ENCODE measurements at places on chromosomes 13 and 19.

DNA sequence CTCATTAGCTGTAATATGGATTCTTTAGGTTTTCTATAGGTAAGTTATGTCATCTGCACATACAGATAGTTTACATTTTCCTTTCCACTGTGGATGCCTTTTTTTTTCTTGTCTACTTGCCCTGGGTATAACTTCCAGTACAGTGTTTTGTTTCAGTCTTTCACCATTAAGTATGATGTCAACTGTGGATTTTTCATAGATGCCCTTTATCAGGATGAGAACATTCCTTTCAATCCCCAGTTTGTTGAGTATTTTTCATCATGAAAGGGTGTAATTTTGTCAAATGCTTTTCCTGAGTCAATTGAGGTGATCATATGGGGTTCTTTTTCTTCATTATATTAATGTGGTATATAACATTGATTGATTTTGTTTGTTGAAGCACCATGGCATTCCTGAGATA is 43.6 kb upstream of the SACS start:
- DNase-seq, result no peak

DNA sequence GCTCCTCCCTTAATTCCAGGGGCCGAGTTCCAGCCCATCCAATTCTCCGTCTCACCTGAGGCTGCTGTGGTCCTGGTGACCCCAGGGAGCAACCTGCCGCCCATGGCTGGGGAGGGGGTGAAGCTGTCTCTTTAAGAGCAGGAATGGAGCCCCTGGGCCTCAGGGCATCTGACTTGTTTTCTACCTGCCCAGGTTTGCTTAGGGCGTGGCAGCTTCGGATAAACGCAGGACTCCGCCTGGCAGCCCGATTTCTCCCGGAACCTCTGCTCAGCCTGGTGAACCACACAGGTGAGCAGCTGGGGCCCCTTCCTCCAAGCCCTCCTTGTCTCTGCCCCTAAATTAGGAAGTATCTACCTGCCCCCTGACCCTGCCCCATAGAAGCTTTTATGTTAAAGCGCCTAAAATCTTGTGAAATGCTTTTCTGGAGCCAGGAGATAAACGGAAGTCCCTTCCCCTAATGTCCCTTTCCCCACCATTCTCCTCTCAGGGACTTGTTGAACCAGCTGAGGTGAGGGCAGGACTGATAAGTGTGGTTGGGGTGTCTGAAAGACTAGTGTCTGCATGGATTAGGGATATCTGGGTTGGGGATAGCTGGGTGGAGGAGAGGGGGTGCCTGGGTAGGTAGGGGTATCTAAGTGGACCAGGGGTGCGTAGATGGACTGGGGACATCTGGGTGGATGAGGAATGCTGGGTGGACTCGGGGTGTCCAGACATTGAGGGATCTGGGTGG is 614 bp downstream of the FXYD3 start:
- DNase-seq, result no peak

DNA sequence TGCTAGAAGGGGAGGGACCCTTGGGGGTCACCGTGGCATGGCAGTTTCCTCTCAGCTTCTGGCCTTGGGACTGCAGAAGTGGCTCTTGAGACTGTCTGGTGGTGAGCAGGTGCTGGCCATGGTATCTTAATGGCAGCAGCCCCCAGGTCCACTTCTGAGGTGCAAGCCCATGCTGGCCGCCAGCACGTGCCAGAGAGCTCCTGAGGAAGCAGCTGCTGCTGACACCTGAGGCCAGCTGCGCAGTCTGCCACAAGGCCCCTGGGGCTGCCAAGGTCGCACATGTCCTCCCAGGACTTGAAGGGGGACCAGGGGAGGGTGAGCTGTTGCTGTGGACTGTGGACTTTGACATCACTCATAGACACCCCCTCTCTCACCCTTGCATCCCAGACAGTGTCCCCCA is 48.0 kb downstream of the NFIX start:
- no peak for DNase-seq

GRCh38 chr13:99353836-99354235 is 46.6 kb upstream of the GPR183 start:
- DNase-seq, result no peak

- DNase-seq, result no peak
These were observed 48.0 kb upstream of the KATNAL1 start for GRCh38 chr13:30355384-30355699.

- no peak for DNase-seq
These were observed 23.1 kb downstream of the TMED1 start for GRCh38 chr19:10812902-10813404.

- no peak for DNase-seq
These were observed at the start of gene OR7G2 for GRCh38 chr19:9107375-9107774. TSS of gene OR7G2 (minus strand) at chr19:9107475. CDS start at chr19:9103243, 4,232 bp downstream.

GRCh38 chr19:18388100-18388959 is 2.4 kb downstream of the GDF15 start:
- DNase-seq, result peak; percentile 72

DNA sequence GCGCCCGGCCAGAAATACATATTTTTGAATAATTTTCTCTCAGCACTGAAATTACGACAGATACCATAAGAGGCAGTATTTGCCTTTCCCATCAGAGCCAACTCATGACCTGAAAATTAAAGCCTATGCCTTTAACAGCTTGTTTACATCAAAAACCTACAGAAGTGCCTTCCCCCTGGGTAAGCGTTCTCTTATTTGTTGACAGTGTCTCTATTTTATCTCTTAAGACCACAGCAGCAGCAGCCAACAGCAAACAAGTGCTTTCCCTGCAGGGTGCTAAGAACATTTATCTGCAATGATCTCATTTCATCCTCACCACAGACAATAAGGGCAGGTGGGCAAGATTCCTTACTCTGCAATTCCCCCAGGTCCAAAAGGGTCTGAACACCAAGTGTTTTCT is 6.0 kb downstream of the AKAP8L start:
- no peak for DNase-seq

DNA sequence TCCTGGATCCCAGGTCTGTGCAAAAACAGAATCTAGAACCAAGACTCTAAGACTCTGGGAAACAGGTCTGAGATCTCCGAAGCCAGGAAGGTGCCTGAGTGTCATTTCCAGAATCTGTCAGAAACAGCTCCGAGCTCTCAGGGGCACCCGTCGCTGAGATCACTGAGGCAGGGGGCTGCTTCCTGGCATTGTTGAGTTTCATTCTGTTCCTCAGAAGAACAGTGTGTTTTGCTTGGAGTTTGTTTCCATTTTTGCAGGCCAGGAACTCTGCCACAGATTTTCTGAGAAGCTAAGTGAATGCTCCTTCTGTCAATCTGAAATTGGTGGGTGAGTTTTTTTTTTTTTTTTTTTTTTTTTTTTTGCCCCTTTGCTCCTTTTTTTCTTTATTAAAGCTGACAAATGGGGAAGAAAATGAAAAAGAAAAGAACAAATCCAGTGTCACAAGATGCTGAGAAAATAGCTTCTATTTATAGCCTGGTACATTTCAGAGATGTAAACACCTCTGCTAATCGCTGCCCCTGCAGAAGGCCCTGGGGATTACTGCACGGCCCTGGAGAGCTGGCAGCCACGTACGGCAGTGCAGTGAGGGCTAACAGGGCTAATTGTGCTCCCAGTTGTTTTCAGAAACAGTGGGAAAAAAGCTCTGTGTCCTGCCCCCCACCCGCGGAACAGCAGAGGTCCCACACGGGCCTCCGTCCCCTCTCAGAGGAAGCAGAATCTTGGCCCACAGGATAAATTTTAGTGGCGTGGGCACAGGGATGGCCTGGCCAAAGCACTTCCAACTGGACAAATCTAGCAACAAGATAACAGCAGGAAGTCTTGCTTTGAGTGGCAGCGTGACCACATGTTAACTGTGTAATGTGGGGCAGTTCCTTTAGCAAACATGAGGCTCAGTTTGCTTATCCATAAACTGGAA is 237.6 kb upstream of the IRS2 start:
- no peak for DNase-seq

GRCh38 chr19:55684946-55685681 is 10.1 kb downstream of the EPN1 start:
- no peak for DNase-seq

DNA sequence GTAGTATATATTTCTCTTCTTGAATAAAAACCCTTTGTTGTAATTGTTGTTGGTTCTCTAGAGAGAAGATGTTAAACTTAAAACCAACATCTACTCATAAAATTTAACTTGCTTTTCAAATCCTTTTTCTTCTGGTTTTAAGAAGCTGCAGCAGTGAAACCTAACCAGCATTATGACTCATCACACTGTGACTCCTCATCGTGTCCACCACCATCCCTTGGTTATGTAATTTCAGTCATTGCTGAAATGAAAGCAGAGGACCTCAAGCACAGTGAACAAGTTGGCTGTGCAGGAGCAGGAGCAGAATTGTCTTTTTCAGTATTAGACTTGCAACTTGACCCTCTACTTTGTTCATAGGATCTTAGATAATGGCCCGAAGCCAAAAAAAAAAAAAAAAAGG is 64.9 kb upstream of the HTR2A start:
- DNase-seq, result no peak

DNA sequence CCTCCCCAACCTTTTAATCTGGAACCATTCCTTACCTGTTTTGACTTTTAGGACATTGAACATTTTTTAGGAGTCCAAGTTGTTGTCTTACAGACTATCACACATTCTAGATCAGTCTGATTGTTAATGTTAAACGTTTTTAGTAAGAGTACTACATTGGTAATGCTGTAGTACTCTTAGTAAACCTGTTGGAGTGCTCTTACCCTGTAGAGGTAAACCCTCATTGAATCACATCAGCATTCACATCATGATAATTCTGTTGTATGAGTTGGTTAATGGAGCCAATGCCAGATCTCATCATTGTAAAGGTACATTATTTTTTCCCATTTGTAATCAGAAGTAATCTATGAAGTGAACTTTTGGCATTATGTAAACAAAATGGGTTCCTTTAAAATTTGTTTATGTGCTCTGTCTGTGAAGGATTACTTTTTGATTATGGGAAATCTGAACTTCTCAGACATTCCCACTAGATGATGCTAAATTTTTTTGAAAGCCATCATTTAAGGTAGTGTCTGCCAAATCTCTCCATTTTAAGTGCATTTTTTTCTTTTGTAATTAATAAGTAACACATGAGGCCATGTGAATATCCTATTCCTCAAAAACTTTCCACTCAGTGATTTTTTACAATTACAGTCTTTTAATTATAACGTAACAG is 55.2 kb downstream of the VWA8 start:
- DNase-seq, result no peak

DNA sequence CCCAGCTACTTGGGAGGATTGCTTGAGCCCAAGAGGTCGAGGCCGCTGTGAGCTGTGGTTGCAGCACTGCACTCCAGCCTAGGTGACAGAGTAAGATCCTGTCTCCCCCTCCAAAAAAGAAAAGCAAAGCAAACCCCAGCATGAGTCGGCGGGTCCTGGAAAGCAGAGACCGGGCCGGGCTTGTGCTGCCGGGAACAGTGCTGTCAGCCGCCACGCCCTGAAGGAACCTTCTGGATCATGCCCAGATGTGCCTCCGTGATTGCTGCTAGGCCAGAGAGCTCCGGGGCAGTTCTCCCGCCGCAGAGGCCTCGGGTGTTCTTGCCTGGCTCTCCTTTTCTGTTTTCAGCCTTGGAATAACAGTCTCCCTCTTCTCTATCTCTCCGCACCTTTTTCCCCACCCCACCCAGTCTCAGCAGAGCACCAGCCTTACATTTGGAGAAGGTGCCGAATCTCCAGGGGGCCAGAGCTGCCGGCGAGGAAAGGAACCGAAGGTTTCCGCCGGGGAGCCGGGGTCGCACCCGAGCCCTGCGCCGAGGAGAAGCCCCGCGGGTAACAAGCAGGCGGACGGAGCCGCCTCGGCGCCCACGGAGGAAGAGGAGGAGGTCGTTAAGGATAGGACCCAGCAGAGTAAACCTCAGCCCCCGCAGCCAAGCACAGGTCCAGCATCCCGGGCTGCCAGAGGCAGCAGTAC is 181.9 kb downstream of the STK24 start:
- DNase-seq, result no peak

DNA sequence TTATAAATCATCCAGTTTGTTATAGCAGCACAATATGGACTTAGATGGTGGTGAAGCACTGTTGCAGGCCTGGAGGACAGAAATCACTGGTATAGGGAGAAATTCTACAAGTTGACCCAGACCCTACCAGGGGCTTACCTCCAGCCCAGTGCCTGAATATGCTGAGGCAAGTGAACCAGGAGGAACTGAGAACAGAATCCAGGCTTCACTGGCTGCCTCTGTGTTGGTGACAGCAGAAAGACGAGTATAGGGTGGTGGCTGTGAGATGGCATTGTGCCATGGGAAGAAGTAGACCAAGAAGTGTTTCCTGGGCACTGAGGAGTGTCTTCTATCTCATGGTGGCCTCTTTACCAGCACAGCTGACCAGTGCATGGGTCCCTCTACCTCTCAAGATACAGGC is 15.9 kb upstream of the EID2 start:
- DNase-seq, result no peak

DNA sequence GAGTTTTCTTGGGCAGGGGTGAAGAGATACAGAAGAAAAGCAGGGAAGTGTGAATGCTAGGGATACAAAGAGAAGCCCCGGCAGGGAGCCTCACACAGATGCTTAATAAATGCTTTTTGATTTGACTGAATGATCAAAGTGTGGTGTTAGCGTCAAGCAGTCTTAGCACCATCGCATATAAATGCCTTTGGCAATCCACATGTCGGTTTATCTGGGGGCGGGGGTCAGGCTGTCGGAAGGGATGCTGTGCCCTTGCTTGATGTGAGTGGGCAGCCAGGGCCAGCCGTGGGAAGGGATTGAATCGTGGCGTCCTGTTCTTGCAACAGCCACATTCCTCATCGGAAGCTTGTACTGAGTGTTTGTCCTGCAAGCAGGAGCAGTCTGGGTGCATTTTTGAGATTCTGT is 173.1 kb downstream of the LACC1 start:
- DNase-seq, result no peak

Measured in T-helper 9 cell (primary cell).